GM12864 (cell line): ENCODE measurements at places on chromosomes 1 and 21.

GRCh38 chr1:243715285-243715684 is 134.8 kb downstream of the AKT3 start:
- DNase-seq = no peak

DNA sequence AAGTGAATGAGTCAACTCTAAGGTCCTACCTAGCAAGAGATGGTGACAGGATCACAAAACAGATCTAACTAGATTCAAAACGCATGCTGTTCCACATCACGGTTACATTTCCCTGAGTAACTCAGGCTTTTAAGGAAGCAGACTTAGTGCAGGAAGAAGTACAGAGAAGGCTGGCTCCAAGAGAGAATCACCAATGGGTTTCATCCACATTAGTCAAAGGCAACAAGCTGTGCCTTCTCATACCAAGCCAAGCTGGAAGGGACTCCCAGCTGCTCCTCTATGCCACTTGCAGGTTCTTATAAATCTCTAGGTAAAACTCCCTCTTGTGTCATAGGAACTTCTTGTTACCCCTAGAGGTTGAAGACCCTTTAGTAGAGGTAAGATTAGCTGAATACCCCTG is 109.0 kb downstream of the KCNH1 start:
- DNase-seq = no peak

GRCh38 chr1:81780705-81781454 is 19.9 kb upstream of the ADGRL2 start:
- no peak for DNase-seq

GRCh38 chr1:175221557-175222175 is 29.1 kb upstream of the KIAA0040 start:
- no peak for DNase-seq

DNA sequence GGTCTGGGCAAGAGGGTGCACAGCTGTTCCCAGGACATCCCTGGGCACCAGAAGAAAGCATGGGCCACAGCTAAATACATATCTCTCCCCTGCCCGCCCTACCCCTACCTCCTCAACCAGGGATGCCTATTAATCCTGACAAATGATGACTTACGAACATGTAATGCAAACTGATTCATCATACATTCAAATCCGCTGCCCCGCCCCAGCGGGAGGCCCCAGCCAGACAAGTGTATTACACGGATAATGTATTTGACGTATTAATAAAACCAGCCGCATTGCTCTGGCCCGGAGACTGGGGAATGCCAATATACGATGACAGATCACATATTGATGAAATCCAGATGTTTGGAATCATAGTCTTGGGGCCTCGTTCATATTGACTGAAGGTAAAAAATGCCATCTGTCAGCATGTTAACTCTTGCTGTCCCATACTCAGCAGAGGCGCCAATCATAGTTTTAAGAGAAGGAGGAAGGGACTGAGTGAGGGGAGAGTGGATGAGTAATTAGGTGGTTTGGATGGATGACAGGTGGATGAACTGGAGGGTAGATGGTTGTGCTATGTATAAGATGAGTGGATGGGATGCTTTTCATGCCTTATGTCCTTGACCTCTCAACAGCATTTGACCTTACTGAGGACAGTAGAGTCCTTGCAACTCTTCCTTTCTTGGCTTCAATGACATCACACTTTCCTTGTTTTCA is 68.2 kb downstream of the TMEM53 start:
- DNase-seq = no peak

DNA sequence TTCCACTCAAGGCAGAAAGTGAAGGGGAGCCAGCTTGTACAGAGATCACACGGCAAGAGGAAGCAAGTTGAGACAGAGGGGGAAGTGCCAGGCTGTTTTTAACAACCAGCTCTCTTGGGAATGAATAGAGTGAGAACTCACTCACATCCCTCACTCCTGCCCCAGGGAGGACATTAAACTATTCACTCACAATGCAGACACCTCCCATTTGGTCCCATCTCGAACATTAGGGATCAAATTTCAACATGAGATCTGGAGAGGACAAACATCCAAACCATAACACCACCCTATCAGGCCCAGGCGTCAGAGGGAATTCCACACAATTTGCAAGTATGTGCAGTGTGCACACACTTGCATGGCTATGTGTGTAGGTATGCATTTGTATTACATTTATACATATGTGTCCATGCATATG is 62.7 kb downstream of the DMAP1 start:
- DNase-seq = no peak

- DNase-seq = no peak
These were observed 80.2 kb downstream of the LRRC8D start for GRCh38 chr1:89900791-89901708.

DNA sequence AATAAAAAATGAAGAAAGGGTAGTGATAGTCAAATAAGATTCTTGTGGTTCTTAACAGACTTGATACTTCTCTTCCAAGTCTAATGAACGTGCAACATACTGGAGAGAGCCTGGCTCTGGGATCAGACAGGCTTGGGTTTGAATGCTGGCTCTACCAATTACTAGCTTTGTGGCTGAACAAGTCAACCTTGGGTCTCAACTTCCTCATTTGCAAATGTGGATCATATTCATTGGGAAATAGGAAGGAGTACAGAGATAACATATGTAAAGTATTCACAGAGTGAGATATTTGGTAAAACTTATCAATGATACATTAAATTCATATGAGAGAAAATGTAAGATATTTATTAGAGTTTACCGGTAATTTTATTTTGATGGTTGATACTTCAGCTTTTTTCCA is 2.0 kb downstream of the EDEM3 start:
- no peak for DNase-seq

GRCh38 chr1:101723415-101723814 is 273.3 kb downstream of the OLFM3 start:
- DNase-seq = no peak

DNA sequence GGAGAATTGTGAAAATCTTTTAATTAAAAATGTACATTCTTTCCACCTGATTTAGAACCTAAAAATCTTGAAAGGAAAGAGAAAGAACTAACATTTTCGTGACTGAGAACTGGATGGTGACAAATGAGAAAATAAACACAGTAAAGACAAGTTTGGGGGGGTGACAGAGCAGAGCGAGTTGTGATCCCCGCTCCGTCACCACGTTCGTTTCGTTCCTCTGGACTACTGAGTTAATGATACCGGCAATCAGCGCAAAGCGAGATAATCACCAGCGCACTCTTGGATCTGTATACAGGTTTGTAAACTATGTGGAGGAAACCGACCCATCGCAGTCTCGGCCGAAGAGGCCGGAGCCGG is 31.2 kb upstream of the CFAP126 start:
- DNase-seq = no peak

DNA sequence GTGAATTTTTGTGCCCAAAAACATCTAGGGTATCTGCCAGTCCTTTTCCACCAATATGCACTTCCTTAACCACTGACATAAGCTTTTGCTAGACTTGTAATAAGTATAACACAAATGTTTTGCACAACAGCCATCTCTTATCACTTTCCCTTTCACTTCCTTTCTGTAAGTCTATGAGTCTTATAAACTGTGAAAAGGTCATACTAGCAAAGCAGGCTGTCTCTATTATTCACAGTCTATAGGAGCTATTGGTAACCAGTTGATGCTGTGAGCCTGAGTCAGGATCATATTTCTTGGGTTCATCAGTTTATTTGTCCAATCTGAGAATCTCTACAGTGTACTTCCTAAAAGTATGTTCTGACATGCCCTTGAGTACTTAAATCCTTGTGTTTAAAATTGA is 172.6 kb downstream of the CHRM3 start:
- no peak for DNase-seq

DNA sequence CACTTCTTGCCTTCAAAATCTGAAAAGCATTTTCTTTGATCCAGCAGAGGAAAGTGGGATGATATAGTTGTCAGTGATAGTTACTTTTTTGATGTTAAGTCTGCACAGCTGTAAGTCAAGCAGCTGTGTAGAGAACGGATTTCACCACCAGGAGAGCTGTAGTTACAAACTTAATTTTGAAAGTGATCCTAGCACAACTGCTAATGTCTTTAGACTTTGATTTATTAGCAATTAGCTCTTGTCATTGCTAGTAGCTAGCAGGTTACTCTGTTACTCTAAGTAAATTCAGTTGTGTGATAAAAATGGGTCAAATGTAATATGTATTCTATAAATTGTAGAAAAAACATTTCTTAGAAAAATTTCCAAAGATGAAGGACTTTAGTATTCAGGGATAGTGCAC is 46.0 kb downstream of the ALG6 start:
- no peak for DNase-seq

GRCh38 chr1:54567961-54568360 is 19.9 kb downstream of the ACOT11 start:
- DNase-seq = no peak

- DNase-seq = no peak
These were observed 37.3 kb upstream of the HMGN1 start for GRCh38 chr21:39386194-39386593.

DNA sequence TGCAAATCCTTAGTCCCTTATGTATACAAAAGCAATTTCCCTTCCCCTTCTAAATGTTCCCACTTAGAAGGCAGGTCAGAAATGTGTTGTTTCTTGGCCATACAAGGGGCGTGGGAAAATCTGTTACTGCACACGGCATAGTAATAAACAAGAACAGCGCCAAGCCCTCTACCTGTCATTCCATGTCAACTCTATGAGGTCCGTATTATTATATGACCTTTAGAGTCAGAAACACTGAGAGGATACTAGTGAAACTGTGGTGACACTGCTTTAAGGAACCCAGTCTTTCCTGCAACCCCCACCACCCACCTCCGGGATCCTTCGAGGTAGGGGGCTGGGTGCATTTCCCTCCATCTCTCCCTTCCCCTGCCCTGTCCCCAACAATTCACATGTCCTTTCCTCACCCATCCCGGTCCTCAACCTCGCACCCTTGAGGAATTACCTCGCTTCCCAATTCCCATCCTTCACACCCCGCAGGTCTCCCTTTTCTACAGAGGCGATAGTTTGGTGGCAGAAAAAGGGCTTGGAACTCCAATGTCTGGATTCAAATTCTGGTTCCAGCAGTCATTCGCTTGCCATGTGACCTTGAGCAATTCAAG is 647 bp downstream of the SDHB start:
- no peak for DNase-seq

DNA sequence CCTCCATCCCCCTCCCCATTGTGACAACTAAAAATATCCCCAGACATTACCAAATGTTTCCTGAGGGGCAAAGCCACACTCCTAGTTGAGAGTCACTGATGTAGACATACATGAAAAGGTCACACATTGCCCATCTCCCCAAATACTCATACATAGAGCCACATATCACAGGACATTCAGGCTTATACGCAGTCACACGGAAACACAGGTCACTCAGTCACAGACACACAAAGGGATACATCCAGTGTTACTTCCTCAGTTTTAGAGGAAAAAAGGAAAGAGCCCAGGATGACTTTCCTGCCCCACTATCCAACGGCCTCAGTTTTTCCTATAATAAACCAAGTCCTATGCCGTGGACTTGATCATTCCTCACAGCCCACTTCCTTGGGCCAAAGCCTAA is 1.9 kb downstream of the SLC39A1 start:
- no peak for DNase-seq

GRCh38 chr1:15004396-15004795 is 149.2 kb upstream of the TMEM51 start:
- no peak for DNase-seq

GRCh38 chr1:63101336-63101735 is 221.0 kb upstream of the FOXD3 start:
- no peak for DNase-seq

- DNase-seq = no peak
These were observed 914.6 kb upstream of the ADGRL4 start for GRCh38 chr1:79920960-79921669.

DNA sequence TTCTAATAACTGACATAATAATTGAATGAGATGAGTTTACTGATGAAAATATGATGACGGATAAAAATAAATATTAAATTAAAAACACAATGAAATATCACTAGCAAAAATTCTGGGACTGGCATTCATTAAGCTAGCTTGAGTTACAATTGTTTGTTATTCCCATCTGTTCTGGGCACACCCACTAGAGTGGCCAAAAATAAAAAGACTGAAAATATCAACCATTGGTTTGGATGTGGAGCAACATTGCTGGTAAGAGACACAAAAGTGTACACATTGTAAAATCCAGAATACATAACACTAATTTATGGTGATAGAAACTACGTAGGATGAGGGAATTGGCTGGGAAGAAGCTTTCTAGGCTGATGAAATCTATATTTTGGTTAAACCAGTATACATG is 9.6 kb upstream of the NEK7 start:
- DNase-seq = no peak
